ENCODE measurements at places on chromosomes 13 and 19. TPM values are rescaled to one million over a fixed set of nuclear protein-coding genes. Genes with fewer than 3 reads are reported as not detected.

DNA sequence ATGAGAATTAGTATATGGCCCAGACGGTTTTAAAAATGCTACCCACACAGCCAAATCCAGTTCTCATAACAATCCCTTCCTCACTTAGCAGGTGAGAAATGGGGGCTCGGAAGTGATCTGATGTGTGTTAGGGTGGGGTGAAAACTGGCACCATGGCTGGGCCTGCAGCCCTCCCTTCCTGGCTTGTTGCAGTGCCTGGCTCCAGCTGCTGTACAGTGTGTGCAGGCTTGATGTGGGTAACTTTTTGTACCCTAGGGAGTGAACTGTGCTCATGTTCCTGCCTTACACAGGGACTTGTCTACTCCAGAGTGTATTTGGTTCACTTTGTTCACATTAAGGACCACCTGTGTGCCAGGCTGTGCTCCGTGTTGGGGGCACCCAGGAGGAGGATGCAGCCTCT lies 177.2 kb downstream of the LMO7 start:
- DNase-seq = no peak

MCEMP1 gene
- total RNA-seq = 0.41 TPM

DNA sequence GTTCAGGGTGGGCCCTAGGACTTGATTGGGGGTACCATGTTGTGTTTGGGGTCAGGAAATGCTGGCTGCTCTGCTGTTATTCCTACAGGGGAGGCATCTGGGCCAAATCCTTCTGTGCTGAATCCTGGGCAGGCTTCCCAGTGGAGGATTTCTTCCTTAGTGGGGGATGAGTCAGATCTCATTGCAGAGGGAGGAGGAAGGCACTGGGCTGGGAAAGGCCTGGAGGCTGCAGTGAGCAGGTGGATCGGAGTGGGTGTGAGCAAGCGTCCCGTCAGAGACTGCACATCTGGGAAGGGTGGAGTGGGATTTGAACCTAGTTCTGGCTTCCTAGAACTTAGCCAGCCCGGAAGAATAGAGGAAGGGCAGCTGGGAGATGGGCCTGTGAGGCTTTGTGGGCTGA lies 11.5 kb downstream of the CCDC124 start:
- peak; percentile 79 for DNase-seq

GRCh38 chr19:6648141-6648715 lies 21.7 kb downstream of the TNFSF14 start:
- no peak for DNase-seq

GRCh38 chr19:29841559-29842367 lies 30.0 kb downstream of the CCNE1 start:
- DNase-seq = peak; percentile 34

ZNF568 gene
- total RNA-seq = 18.9 TPM

DNA sequence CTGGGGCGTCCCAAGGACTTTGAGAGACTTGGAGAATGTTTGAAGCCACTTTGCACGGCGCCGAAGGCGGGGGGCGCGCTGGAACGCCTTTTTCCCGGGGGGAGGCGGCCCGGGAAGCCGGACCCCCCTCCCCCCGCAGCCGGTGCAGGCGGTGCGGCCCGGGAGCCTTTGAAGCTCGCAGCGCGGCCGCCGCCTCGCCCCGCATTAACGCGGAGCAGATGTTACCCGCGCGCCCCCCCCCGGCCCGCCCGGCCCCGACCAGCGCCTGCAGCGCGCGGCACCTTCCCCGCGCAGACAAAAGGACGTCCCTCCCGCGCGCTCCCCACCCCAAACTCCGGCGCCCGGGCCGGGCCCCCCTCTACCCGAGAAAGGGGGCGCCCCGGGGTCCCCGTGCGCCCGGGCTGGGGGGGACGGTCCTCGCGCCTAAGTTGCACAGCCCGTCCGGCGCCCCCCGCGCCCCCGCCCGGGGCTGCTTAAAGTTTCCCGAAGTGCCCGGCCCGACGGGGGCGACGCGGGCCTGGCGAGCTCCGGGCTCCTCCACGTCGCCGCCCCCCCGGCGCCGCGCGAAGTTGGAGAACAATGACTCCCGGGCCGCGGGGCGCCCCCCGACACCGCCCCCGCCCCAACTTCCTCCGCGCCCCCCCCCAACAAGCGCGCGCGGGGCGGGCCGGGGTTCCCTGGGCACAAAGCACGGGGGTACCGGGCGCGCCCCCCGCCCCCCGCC lies 685 bp downstream of the TCF3 start:
- DNase-seq = peak; percentile 82

AP1M2 gene
- total RNA-seq = 1.1 TPM

KLK12 gene
- not detected for total RNA-seq

DNA sequence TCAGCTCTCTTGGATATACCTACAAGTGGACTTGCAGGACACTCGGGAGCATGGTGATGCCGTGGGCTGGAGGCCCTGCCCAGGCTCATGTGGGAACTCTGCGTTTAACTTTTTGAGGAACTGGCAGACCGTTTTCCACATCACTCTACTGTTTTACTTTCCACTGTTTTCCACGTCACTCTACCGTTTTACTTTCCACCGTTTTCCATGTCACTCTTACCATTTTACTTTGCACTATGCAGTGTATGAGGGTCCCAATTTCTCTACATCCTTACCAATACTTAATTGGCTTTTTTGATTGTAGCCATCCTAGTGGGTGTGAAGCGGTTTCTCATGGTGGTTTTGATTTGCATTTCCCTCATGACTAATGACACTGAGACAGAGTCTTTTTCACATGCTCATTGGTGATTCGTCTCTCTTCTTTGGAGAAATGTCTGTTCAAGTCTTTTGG lies 40.5 kb downstream of the GATAD2A start:
- no peak for DNase-seq

GRCh38 chr13:79448413-79448812 lies 32.5 kb upstream of the NDFIP2 start:
- no peak for DNase-seq

- no peak for DNase-seq
These were observed 43.1 kb upstream of the CHST8 start for GRCh38 chr19:33578697-33579096.

All from sigmoid colon (tissue), 7 donors.